AG04449 (cell line): ENCODE measurements at places on chromosomes 7 and 10.

GRCh38 chr7:42212541-42213090 is 24.4 kb downstream of the GLI3 start:
- DNase-seq = no peak

DNA sequence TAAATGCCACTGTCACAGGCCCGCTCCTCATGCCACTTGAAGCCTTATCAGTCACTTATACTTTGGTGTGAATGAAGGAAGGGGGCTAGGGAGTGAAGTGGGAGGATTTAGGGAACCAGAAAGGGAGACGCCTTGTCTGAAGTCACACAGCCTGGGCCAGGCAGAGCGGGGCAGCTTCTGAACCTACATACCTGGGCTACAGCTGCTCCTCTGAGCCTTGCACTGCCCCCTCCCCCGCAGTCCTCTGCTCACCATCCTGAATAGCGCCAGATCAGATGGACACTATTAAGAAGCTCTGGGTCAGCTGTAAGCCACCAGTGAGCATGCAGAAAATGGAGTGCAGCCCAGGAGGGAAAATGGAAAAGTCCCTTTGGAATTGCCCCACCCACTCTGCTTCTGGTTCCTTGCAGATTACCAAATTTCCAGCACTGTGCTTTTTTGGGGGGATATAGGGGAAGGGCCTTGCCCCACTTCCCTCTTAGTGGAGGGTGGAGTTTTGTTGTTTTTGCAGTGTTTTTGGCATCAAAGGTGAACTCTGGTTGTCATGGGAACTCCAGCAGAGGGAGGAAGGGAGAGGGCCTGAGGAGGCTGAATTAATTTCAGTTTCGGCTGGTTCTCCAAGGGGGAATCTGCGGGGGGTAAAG is 35.0 kb upstream of the ADCYAP1R1 start:
- no peak for DNase-seq

DNA sequence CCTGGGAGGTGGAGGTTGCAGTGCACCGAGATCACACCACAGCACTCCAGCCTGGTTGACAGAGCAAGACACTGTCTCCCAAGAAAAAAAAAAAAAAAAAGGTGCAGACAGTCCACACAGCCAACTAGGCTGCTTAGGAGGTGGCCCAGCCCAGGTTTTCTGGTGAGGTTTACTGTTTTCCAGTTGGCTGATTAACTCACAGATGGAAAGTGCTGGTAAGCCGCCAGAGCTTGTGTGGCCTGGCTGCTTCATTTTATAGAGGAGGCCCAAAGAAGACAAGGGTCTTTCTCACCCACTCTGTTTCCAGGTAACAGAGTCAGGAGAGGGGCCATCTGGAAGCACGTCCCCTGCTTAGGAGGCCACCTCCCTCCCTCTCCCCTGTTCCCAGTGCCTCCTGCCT is 6.2 kb downstream of the RHBDD2 start:
- DNase-seq = no peak

- no peak for DNase-seq
These were observed 18.8 kb upstream of the GNA12 start for GRCh38 chr7:2862831-2863361.

- DNase-seq = no peak
These were observed 30.4 kb upstream of the ARMS2 start for GRCh38 chr10:122424059-122424458.

DNA sequence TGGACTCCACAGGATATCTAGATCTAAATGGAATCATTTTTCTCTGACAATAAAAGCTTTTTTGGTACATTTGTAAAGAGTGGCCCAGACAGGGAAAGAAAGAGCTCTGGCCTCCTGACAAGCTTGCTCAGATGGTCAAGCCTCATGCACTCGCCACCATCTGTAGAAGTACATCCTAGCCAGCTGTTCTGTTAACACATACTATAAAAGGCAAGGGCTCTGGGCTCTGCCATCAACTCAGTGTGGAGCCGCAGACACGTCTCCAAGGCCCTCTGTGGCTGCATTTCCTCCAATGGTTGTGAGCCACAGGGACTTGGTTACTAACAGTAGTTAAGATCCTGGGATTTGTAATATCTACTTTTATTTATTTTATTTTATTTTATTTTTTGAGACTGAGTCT is 70.8 kb upstream of the KDM7A start:
- DNase-seq = no peak

- no peak for DNase-seq
These were observed 16.8 kb upstream of the GDF10 start for GRCh38 chr10:47283101-47283630.
